Stimulated activated naive B cell treated with anti-CD40 and anti-IgM and Interleukin-4, amounts not matched to agents 10 μg/mL and 1 μg/mL and 100 μg/mL, for 72 hours (primary cell): ENCODE measurements at places on chromosomes 12 and 14.

GRCh38 chr12:34379142-34379541, 356.8 kb downstream of the ALG10 start:
- H3K4me3 ChIP-seq: no peak overlapping the region
- DNase-seq: no peak
- peaks cover 9% of the 10 kb centered on the region for H3K36me3 ChIP-seq
- no peaks in the 10 kb centered on the region for H3K27me3 ChIP-seq
- H3K27ac ChIP-seq: no peak overlapping the region

DNA sequence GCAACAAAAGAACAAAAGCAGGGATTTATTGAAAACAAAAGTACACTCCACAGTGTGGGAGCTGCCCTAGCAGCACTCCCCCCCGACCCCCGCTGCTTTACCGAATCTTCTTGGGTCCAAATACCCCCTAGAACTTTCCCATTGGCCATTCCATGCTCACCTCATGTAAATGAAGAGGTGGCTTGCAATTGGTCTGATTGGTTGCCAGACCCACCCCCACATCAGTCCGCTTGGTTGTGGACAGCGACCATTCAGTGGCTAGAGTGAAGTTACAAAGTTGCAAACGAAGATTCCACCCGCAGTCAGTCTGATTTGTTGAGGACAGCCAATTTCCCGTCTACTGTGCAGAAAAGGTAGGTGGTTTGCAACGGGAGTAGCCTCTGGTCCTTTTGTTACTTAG, 3.9 kb downstream of the STYX start:
- peaks cover 62% of the 10 kb centered on the region for H3K4me1 ChIP-seq
- DNase-seq: no peak
- H3K36me3 ChIP-seq: peaks cover 36% of the 10 kb centered on the region
- H3K4me3 ChIP-seq: no peak overlapping the region
- no peaks in the 10 kb centered on the region for H3K27me3 ChIP-seq

GRCh38 chr12:4250691-4251090, 22.9 kb upstream of the CCND2 start:
- H3K4me3 ChIP-seq: no peak overlapping the region
- peaks cover 15% of the 10 kb centered on the region for H3K27me3 ChIP-seq
- no peaks in the 10 kb centered on the region for H3K36me3 ChIP-seq
- no peak overlapping the region for H3K27ac ChIP-seq
- H3K4me1 ChIP-seq: peaks cover 22% of the 10 kb centered on the region

DNA sequence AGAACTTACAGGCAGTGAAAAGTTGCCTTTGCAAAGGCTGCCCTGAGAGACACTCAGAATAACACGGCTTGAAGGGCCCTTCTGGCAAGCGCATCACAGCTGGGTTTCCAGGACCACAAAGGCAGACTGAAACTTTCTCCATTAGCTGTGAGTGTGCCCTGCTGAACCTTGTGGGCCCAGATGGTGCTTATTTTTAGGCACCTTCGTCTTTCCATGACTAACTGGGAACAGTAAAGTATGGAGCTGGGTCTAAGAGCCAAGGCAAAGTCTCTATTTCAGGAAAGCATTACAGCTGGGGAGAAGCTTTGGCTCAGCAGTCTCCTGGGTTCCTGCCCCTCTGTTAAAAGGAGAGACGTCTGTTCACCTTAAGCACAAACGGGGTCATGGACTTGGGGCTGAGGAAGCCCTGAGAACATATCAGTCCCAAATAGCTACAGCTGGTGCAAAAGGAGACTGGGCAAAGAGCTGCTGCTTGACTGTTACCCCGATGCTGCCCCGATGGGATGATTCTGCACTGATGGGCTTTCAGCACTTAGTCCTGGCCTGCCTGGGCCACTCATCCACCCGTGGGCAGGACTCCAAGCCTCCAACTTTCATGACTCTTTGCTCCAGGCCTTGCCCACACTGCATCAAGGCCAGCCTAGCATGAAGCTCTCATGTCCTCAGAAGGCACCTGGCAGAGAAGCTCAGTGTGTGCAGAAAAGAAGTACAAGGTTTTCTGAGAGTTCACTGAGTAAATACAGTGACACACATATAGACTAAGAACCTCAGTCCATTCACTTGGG, 248.3 kb downstream of the PHLDA1 start:
- peaks cover 6% of the 10 kb centered on the region for H3K27me3 ChIP-seq
- no peak for DNase-seq
- H3K27ac ChIP-seq: no peak overlapping the region
- H3K4me3 ChIP-seq: no peak overlapping the region
- H3K36me3 ChIP-seq: no peaks in the 10 kb centered on the region
- H3K4me1 ChIP-seq: no peaks in the 10 kb centered on the region

GRCh38 chr14:23932639-23933038, 20.9 kb upstream of the DHRS4 start:
- no peaks in the 10 kb centered on the region for H3K36me3 ChIP-seq
- H3K4me1 ChIP-seq: no peaks in the 10 kb centered on the region
- DNase-seq: no peak
- peaks cover 8% of the 10 kb centered on the region for H3K27me3 ChIP-seq

- H3K36me3 ChIP-seq: no peaks in the 10 kb centered on the region
- DNase-seq: no peak
- no peaks in the 10 kb centered on the region for H3K4me1 ChIP-seq
- no peaks in the 10 kb centered on the region for H3K27me3 ChIP-seq
- H3K4me3 ChIP-seq: no peak overlapping the region
Measured at GRCh38 chr12:82524641-82525040, 162.1 kb upstream of the TMTC2 start.

GRCh38 chr12:53044052-53044581, 5.7 kb upstream of the TNS2 start:
- H3K36me3 ChIP-seq: peaks cover 14% of the 10 kb centered on the region
- no peaks in the 10 kb centered on the region for H3K27me3 ChIP-seq
- H3K27ac ChIP-seq: peak overlapping the region; percentile 75
- H3K4me1 ChIP-seq: peaks cover 30% of the 10 kb centered on the region
- DNase-seq: no peak

GRCh38 chr12:40263616-40264409, 39.0 kb downstream of the LRRK2 start:
- H3K27me3 ChIP-seq: no peaks in the 10 kb centered on the region
- peak overlapping the region; percentile 79 for H3K27ac ChIP-seq
- peaks cover 15% of the 10 kb centered on the region for H3K4me1 ChIP-seq
- DNase-seq: no peak
- H3K4me3 ChIP-seq: no peak overlapping the region

DNA sequence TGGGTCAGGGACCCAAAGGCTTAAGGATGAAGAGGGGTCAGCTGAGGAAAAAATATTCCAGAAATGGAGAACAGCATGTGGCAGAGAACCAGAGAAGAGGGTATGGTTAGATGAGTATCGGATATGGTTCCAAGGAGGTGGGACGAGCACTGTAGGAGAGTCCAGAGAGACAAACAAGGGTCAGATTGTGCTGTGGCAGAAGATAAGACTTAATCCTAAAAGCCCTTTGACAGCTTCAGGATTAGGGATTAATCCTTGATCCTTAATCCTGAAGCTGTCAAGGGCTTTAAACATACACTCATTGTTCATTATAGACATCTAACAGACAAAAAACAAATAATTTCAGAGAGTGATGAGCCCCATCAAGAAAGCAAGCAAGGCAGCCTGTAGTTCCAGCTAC, 124.0 kb downstream of the SPTSSA start:
- peaks cover 8% of the 10 kb centered on the region for H3K4me1 ChIP-seq
- H3K36me3 ChIP-seq: no peaks in the 10 kb centered on the region
- H3K27me3 ChIP-seq: peaks cover 11% of the 10 kb centered on the region

DNA sequence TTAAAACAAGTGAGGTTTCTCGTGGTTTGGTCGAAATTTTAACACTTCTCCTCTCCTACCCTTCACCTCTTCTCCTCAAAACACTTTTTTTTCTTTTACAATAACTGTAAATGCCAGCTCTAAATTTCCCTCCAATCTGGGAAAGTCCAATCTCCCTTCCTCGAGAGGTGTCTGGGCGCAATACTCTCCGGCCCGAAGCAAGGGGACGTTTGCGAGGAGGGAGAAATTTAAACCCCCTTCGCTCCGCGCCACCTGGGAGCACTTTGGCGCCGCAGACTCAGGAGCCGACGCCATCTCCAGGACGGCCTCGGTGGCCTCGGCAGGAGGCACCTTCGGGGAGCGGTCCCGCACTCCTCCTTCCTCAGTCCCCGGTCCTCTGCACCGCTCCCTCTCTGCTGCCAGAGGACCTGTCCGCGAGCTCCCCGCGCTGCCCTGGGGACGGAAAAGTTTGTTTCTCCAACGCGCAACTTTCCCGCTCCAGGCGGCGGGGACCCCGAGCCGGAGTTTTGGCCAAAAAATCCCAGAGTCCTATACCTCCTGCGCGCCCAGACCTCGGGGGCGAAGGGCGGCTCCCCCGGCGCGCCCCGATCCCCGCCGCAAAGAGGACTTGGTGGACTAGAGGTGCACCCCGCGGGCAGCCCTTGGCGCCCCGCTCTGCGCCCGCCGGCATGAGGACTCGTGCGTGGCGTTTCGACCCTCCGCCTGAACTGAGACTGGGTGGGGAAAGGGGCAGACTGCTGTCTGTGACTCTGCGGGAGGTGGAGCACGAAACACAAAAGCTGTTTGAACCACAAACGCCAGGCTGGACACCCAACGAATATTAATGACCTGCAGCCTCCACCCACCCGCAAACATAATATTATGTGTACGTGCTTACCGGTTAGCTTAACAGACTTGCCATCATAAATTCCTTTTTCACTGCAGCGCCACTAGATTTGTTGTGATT, 95.2 kb upstream of the HMGA2 start:
- no peak overlapping the region for H3K27ac ChIP-seq
- no peak for DNase-seq
- no peaks in the 10 kb centered on the region for H3K36me3 ChIP-seq
- peaks cover 49% of the 10 kb centered on the region for H3K27me3 ChIP-seq
- peak overlapping the region; percentile 53 for H3K4me3 ChIP-seq

GRCh38 chr12:68287106-68287505, 33.7 kb upstream of the IL22 start:
- H3K27me3 ChIP-seq: no peaks in the 10 kb centered on the region
- H3K27ac ChIP-seq: no peak overlapping the region
- no peaks in the 10 kb centered on the region for H3K4me1 ChIP-seq
- no peaks in the 10 kb centered on the region for H3K36me3 ChIP-seq
- DNase-seq: no peak
